GM03348 (cell line): ENCODE measurements at places on chromosomes 1 and 21.
A peak's percentile ranks its signal among the peaks of the same experiment; 100 is the strongest.

GRCh38 chr1:50747394-50747793 is 212.7 kb downstream of the FAF1 start:
- DNase-seq: no peak

- DNase-seq: peak; percentile 12
Observed at GRCh38 chr1:41357451-41358101, 3.7 kb upstream of the FOXO6 start.

DNA sequence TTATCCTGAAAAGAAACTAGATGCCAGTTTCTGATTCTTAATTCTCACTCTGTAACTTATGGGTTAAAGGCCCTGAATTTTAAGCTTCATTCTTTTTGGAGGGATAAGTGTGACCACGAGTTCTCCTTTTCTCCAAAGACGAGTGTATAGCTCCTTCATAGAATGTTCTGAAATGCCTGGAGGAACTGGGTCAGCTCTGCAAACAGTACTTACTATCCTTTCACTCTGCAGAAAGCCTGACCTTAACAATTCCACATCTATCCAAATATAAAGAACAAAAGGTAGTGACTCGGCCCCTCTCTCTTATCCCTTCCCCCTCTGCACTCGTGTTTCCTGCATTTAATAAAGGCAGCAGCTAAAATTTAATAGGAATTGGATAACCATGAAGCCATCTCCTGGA is 150.5 kb downstream of the LYPLAL1 start:
- no peak for DNase-seq

GRCh38 chr21:43571976-43572375 is 87.3 kb downstream of the HSF2BP start:
- no peak for DNase-seq
